ENCODE measurements at places on chromosomes 4 and X. TPM values are rescaled to one million over a fixed set of nuclear protein-coding genes. Genes with fewer than 3 reads are reported as not detected.

PSAPL1 gene
- polyA plus RNA-seq, result 2.1 TPM

NOX1 gene
- not detected for polyA plus RNA-seq

SSX4 gene
- not detected for polyA plus RNA-seq

MTNR1A gene
- polyA plus RNA-seq, result not detected

PLCXD1 gene
- polyA plus RNA-seq, result 13.2 TPM

PLAC8 gene
- 19.4 TPM for polyA plus RNA-seq

DGAT2L6 gene
- not detected for polyA plus RNA-seq

ATRX gene
- polyA plus RNA-seq, result 12.1 TPM
